Activated T-cell treated with anti-CD3 and anti-CD28 coated beads, Interleukin-2, amount 50 U/mL, for 24 hours (primary cell): ENCODE measurements at places on chromosomes 1 and 21.
A peak's percentile ranks its signal among the peaks of the same experiment; 100 is the strongest.

DNA sequence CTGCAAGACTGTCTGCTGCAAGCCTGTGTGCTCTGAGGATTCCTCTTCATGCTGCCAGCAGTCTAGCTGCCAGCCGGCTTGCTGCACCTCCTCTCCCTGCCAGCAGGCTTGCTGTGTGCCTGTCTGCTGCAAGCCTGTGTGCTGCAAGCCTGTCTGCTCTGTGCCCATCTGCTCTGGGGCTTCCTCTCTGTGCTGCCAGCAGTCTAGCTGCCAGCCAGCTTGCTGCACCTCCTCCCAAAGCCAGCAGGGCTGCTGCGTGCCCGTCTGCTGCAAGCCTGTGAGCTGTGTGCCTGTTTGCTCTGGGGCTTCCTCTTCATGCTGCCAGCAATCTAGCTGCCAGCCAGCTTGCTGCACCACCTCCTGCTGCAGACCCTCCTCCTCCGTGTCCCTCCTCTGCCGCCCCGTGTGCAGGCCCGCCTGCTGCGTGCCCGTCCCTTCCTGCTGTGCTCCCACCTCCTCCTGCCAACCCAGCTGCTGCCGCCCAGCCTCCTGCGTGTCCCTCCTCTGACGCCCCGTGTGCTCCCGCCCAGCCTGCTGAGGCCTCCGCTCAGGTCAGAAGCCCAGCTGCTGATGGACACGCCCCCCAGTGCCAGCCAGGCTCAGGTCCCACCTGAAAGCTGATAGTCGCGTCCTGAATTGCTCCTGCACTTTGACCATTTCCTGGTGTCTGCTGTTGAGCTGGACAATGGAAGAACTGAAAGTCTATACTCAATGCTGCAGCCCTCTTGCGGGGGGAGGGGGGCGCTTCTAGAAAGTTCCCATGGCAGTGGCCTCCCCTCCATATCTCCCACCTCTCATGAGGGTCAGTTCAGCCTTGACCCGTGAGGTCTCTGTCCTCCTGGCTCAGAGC lies 1.2 kb downstream of the KRTAP10-4 start:
- no peak overlapping the region for H3K27ac ChIP-seq
- no peak overlapping the region for H3K4me3 ChIP-seq
- peaks cover 9% of the 10 kb centered on the region for H3K27me3 ChIP-seq
- no peaks in the 10 kb centered on the region for H3K36me3 ChIP-seq

- H3K4me1 ChIP-seq: peaks cover 76% of the 10 kb centered on the region
- H3K27ac ChIP-seq: peak overlapping the region; percentile 98
- peak; percentile 49 for DNase-seq
- H3K36me3 ChIP-seq: peaks cover 91% of the 10 kb centered on the region
- no peaks in the 10 kb centered on the region for H3K27me3 ChIP-seq
Observed at GRCh38 chr1:26739329-26739914, 43.6 kb downstream of the ARID1A start.

DNA sequence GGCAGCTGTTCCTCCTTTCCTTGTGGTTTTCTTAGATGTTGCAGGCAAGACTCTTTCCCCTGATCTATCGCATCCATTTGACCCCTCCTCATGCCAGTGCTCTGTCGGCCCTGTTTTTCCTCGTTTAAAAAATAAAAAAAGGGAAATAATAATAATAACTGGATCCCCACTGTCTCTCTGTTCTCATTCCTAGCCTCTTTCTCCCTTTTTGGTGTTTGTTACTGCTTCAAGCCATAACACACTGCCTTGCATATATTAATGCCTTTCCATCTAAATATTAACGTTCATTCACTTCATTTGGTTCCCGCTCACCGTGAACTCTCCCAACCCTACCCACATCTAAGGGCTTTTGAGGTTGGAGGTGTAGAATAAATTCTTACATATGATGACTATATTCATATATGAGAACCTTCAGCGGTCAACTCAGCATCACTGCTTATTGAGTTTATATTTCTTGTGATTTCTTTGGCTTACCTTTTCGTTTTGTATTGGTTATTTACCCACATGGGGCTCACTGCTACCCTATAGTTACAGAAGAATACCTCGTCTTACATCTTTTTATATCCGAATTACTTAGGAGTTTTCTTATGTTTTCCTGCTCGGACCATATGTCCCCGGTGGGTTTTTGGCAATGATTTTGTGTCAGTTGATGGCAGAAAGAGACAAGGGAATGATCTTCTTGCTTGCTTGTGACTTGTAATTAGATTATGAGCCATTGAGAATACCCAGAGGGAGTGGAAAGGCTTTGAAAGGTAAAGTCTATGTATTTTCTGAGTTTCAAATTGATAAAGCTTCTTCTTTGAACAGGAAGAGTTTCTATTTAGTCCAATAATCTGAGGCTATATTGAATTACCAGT lies 805 bp downstream of the ATG4C start:
- peaks cover 11% of the 10 kb centered on the region for H3K27me3 ChIP-seq
- H3K27ac ChIP-seq: no peak overlapping the region
- peaks cover 4% of the 10 kb centered on the region for H3K36me3 ChIP-seq
- no peak overlapping the region for H3K4me3 ChIP-seq
- no peak for DNase-seq
- peaks cover 23% of the 10 kb centered on the region for H3K4me1 ChIP-seq

GRCh38 chr1:221809091-221810029 lies 67.5 kb upstream of the DUSP10 start:
- peaks cover 3% of the 10 kb centered on the region for H3K27me3 ChIP-seq
- H3K4me3 ChIP-seq: no peak overlapping the region
- peak overlapping the region; percentile 68 for H3K27ac ChIP-seq

- no peak overlapping the region for H3K4me3 ChIP-seq
- H3K4me1 ChIP-seq: peaks cover 46% of the 10 kb centered on the region
- peaks cover 5% of the 10 kb centered on the region for H3K27me3 ChIP-seq
- no peaks in the 10 kb centered on the region for H3K36me3 ChIP-seq
Observed at GRCh38 chr1:67299296-67299695, 8.4 kb upstream of the IL12RB2 start.
